RKO (cell line): ENCODE measurements at places on chromosomes 2 and 18.
A peak's percentile ranks its signal among the peaks of the same experiment; 100 is the strongest.

GRCh38 chr2:239896075-239896474 lies 129.1 kb downstream of the NDUFA10 start:
- no peak for DNase-seq

- DNase-seq: peak; percentile 10
Measured at GRCh38 chr2:135909976-135910375, 33.7 kb upstream of the MCM6 start.

DNA sequence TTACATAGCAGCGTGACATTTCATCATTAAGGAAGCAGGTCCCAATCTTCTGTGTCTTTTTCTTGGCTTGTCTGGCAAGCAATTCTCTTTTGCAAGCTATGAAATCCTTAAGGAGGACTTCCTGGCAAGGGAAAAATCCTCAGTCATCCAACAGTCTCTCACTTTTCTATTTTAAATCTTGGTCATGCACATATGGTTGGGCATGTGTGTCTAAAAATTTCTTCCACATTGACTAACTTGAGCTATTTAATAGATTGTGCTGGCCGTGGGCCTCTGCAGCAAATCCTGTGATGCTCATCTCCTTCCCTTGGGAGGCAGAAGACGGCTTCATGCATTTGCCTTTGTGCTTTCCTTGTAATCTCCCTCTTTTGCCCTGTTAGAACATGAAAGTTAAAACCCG lies 634.3 kb upstream of the FANCL start:
- DNase-seq: no peak

- no peak for DNase-seq
Measured at GRCh38 chr18:75474332-75474731, 46.8 kb upstream of the SMIM21 start.

- no peak for DNase-seq
Measured at GRCh38 chr2:216594081-216594480, 39.1 kb upstream of the IGFBP2 start.

GRCh38 chr2:238247002-238247822 lies 7.4 kb upstream of the HES6 start:
- no peak for DNase-seq

DNA sequence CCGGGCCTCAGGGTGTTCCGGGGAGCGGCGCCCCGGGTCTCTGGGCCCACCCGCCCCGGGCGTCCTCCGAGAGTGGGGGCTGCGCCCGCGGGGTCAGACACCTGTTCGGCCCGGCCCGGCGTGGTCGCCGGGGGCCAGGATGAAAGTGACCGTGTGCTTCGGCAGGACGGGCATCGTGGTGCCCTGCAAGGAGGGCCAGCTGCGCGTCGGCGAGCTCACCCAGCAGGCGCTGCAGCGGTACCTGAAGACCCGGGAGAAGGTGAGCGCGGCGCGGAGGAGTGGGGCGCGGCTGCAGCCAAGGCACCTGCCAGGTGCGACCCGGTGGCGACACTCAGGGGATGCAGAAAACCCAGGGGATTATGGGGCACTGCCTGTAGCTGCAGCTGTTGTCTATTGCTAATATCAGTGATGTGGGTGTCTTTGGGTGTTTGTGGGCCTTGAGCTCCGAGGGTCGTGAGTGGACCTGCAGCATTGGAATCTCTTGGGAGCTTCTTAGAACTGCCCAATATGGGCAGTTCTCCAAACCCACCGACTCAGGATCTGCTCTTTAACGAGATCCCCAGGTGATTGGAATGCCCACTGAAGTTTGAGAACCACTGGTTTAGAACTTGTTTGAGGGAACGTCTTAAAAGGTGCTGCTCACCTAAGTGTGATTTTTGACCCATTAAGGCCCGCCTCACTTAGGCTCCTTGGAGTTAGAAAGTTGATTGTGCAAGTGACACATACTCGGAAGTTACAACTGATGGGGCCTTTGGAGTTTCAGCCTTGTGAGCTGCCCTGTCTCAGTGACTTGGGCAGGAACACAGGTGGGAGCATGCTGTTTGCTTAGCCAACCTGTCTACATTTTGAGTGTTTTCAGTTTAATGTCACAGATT lies 823 bp downstream of the PARD3B start:
- DNase-seq: peak; percentile 23

GRCh38 chr2:101741775-101742520 lies 44.4 kb downstream of the MAP4K4 start:
- DNase-seq: no peak

DNA sequence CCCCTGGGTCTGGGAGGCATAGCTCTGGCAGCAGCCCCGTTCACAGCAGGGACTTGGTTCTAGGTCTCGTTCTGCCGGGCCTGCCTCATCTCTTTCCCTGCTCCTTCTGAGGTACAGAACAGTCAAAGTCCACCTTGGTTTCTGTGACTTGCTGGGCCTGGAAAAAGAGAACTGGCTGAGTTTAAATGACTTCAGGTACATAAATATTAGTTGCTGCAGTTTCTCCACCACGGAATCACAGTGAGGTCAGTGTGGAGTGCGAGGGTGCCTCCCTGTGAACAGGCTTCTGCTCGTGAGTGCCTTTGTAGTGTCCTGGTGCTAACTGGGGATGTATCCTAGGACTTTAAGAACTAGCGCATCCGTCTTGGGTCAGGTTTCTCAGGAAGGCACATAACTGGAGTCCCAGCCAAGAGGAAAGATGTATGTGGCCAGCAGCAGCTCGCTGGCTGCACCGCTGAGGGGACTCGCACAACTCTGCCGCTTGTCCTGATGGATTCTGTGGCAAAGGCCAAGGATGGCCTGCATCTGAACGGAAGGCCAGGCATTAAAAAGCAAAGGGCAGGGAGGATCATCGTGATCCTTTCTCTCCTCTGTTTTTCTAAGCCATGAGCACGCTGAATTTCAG lies 188.6 kb downstream of the SH3RF3 start:
- DNase-seq: no peak

- DNase-seq: no peak
Measured at GRCh38 chr2:189587780-189588179, 7.2 kb upstream of the SLC40A1 start.

GRCh38 chr2:3430172-3430571 lies 50.7 kb downstream of the TRAPPC12 start:
- DNase-seq: no peak

DNA sequence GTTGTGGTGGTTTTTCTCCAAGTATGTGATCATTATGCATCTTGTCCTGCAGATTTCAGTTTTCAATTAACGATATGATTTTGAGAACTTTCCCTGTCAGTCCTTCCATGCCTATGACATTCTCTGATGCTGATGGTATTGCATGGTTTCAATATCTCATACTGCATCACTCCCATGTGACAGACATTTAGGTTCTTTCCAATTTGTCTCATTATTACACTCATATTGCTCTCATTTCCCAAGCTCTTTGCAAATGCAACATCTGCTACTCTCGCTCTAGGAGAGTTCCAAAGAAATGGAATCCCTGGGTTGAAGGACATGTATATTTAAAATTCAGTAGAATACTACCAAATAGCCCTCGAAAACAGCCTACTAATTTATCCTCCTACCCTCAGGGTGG lies 125.5 kb downstream of the MARCHF4 start:
- DNase-seq: no peak

GRCh38 chr2:1781291-1782080 lies 37.2 kb upstream of the PXDN start:
- DNase-seq: peak; percentile 7

DNA sequence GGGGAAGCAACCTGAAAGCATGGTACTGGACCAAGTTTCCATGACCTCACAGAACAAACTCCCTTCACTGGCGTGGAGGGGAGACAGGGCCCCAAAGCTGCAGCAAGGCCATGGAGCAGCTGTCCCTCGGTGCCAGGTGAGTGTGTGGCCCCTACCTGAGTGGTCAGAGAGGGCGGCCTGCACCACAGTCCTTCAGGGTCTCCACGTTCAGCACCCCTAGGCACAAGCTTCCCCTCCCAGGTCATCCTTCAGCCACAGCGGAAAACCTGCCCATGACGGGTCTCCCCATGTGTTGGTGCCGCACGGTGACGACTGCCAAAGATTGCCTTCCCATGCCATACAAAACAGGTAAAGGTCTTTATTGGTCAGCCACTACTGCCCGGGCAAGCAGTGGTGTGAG lies 201.6 kb downstream of the MGAT5 start:
- DNase-seq: no peak

DNA sequence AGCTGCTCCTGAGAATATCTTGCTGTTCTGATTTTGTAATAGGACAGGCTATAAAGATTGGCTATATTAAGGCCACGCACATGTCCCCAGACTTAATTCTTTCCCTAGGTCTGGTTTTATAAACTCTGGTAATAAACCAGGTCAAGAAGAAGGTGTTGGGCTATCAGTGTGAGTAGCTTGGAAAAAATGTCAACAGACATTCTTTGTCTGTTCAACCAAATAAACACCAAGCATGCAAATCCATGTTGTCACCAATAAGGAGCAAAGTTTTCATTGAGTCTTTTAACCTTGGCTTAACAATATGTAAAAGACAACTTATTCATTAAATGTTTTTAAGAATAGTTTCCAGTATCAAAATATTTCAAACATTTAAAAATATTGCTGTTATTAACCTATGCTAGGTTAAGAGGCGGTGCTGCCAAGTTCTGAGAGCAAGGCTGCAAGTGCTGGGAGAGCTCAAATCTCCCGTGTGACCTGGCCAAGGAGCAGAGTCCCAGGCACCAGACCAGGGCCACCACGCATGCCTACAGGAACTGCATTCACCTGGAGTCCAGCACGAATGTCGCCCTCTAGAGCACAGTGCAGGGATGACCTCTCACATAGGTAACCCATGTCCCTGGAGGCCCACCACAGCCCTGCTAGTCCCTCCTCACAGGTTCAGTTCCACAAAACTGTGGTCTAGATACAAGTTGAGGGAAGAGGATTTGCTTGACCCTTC lies 120.5 kb upstream of the POU3F3 start:
- DNase-seq: peak; percentile 20

- no peak for DNase-seq
Measured at GRCh38 chr2:237625216-237625705, 2.1 kb upstream of the LRRFIP1 start.

- DNase-seq: no peak
Measured at GRCh38 chr18:22827741-22828140, 105.4 kb upstream of the RBBP8 start.

GRCh38 chr2:58350484-58350883 lies 109.4 kb upstream of the FANCL start:
- no peak for DNase-seq

GRCh38 chr2:6679471-6679870 lies 186.2 kb downstream of the CMPK2 start:
- no peak for DNase-seq

GRCh38 chr2:8682719-8683667 lies 1.1 kb downstream of the ID2 start:
- DNase-seq: peak; percentile 3

DNA sequence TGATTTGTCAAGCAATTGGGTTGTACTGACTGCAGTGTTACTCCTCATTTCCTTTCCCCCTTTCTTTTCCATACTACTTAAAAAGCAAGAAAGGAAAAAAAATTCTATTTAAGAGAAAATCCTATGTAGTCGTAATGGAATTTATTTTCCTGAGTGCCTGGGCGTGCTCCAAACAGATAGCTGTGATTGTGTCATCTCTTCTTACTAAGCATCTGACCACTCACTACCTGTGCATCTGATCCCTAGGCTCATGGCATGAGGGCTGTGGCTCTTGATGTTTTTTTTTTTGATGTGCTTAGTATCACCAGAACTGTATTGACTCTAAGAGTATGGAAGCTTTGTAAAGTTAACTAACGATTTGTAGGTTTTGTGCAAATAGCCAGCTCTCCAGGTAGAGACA lies 19.0 kb downstream of the CRIM1 start:
- DNase-seq: no peak

DNA sequence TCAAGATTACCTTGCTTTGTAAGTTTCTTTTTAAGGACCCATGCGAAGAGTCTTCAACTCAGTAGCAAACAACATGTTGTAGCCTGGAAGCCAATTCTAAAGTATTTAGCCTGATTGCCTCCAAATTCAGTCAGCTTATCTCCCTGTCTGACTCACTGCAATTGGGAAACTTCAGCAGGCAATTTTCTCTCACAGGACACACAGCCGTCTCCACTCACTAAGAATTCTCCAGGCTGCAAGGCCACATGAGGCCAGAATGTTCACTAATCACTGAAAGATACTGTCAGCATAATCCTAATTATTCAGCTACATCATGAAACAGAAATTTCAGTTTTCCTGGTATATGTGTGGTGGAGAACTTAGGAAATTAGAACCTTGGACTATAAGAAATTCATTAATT lies 78.1 kb upstream of the PDE1A start:
- DNase-seq: no peak

DNA sequence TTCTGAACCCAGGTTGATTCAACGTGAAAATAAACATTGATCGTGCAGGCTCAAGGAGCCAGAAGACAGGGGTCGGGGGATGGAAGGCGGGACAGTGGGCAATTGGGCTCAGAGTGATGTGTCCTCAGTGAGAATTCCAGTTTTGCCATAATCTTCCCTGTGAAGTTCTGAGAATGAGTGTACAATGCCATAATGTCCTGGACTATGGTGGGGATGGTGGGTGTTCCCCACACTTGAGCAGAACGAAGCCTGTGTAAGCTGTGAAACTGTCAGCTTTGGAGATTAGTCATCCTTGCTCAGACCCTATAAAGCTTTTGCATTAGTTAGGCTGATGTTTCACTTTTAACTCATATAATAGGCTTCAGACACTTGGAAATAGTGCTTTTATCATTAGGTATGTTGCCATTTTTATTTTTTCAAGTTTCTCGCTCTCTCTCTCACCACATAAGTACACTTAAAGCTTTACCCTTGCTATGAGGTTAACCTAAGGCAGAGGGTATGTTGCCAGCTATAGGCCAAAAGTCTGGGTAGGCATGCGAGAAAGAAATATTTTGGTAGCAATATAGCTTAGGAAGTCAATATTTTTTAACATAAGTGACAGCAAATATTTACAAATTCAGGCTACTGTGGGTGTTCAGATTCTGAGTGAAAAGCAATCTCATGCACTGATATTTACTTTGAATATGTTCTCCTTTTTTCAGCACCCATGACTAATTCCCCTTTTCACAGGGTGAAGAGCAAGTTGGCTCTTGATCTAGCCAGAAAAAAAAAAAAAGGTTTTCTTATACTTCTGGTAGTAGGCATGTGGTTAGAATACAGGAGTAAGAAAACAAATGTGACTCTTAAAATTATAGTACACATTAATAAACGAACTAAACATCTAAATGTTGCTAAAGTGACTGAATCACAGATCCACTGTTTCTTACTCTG lies 47.2 kb downstream of the CDC42EP3 start:
- no peak for DNase-seq

DNA sequence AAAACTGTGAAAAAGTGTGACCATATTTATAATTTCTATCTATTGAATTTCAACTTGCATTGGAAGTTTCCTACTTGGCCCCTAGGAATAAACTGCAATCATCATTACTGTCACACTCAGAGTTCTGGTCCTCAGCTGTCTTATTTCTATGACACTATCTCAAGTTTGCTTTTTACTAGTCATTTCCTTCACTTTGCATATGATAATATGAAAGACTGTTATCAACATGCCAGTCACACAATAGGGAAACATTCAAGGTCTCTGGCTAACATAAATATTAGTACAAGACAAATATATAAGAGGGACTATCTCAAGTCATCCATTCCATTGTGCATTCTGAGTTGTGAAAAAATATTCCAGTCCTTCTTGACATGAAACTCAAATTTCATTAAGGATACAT lies 28.7 kb downstream of the DNAH6 start:
- DNase-seq: no peak

GRCh38 chr2:239575931-239576445 lies 175.2 kb upstream of the HDAC4 start:
- no peak for DNase-seq
